ENCODE measurements at places on chromosomes 4 and X.
A peak's percentile ranks its signal among the peaks of the same experiment; 100 is the strongest.

- DNase-seq = no peak
These were observed 100.1 kb upstream of the VCX3B start for GRCh38 chrX:8364369-8365141.

DNA sequence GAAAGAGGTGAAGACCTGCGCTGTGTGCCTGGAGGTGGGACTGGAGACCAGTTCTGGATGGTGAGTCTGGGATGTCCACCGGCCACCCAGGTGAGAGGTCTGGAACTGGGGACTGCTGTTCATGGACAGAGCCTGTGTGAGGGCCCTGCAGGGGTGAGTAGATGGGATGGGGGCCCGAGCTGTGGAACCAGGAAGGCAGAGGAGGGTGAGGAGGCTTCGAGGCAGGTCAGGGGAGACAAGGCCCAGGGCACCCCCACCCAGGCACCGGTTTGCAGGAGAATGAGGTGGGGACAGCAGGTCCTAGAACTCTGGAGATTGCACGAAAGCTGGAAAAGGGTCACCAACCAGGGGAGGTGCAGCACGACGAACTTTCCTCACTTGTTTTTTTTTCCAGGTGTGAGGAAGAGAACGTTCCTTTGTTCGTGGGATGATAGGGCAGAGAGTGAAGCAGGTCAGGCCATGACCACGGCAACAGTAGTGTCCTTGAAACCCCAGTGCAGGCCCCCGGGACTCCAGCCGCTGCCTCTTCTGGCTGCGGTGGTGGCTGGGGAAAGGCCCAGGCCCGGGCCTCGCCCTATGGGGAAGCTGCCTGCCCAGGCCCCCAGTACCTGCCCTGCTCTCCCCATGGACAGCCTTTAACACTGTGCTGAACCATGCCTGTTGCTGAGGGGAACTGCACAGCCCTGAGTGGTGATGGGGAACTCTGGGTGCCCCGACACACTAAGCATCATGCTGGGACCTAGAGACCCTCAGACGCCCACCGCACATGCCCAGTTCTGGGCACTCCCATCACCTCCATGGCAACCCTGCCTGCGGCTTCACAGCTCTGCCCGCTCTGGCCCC lies 22.9 kb downstream of the TNIP2 start:
- DNase-seq = no peak

- no peak for DNase-seq
These were observed 6.9 kb downstream of the PSAPL1 start for GRCh38 chr4:7427831-7428260.

- DNase-seq = no peak
These were observed 203.8 kb downstream of the AASDH start for GRCh38 chr4:56183344-56183959.

DNA sequence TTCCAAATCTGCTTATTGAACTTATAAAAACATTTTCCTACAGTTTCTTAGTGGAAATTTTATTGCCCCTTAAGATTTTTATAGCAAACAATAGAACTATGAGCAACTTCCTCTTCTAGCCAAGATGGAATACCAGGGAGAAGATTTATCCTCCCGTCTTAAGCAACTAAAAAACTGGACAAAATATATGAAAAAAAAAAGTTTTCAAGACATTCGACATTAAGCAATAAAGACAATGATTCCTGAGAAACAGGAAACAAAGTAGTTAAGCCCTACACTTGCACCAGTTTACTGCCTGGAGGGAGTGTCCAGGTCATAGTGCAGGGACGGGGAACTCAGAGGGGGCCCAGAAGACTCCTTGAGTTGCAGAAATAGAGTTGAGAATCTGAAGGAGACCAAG lies 516.1 kb upstream of the DIPK2B start:
- no peak for DNase-seq

GRCh38 chrX:109373468-109373867 lies 108.4 kb downstream of the GUCY2F start:
- no peak for DNase-seq

- DNase-seq = no peak
These were observed 45.7 kb upstream of the INTU start for GRCh38 chr4:127586922-127587571.

DNA sequence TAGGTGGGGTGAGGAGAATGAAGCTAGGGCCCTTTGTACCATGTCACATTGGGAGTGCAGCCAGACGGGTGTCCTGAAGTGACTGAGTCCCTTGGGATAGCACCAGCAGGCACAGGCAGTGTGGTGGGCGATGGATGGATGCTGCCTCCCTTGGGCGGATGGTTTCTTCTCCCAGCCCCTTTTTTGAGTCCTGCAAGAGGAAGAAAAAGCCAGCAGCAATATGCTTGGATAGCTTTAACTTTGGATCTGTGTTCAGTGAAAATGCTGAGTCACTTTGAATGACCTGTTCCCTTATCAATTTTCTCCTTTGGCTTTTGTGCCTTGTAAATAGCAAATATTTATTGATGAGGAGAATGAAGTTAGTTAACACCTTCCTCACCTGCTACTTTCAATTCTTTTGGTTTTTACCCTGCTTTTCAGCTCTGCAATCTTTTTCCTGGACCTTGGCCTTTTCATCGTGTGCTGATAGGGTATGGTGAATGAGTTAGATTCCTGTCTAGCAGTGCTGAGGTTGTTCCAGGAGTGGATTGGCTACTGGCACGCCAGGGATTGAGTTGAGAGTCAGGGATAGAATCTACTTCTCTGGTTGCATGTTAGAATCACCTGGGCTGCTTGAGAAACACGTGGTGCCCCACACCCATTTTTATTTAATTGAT lies 10.2 kb downstream of the DCUN1D4 start:
- no peak for DNase-seq

DNA sequence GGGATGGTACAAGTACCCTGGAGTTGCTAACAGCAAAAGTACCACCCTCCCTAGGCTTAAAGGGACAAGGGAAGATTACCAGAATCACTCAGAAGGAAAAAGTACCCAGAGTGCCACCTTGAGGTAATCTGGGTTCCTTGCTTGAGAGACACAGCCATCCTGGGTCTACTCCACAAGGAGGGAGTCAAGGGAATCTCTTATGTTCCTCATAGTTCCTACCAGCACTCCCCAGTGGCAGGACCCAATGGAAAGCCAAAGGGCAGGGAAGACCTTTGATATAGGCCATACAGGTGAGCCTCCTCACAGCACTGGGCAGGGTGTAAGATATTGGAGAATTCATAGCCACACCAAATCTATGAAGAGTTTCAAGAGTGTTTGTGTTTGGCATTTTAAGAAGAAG lies 5.7 kb downstream of the IL2 start:
- DNase-seq = no peak

DNA sequence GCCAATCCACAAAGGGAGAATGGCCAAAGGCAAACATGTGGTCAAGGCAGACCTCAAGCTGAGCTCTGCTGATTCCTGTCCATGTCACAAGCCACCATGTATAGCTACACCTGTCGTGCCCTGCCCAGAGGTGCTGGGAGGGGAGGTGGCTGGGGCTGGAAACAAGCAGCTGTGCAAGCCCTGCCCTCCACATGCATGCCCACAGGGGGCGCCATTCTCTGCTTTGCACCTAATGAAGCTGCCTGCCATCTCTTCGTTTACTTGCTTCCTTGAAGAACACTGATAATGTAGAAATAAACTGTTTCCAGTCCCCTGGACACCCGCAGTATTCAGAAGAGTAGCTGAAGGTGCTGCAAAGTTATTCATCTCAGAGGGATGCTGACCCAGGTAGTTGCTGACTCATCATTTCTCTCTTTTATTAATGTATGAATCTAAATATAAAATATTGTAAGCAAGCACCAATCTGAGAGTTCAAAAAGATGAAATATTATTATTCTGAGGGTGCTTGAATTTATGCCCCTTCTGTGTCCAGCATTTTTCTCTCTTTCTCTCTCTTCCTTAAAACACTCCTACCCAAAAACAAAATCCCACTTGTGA lies 278.6 kb downstream of the ADGRA3 start:
- DNase-seq = no peak

DNA sequence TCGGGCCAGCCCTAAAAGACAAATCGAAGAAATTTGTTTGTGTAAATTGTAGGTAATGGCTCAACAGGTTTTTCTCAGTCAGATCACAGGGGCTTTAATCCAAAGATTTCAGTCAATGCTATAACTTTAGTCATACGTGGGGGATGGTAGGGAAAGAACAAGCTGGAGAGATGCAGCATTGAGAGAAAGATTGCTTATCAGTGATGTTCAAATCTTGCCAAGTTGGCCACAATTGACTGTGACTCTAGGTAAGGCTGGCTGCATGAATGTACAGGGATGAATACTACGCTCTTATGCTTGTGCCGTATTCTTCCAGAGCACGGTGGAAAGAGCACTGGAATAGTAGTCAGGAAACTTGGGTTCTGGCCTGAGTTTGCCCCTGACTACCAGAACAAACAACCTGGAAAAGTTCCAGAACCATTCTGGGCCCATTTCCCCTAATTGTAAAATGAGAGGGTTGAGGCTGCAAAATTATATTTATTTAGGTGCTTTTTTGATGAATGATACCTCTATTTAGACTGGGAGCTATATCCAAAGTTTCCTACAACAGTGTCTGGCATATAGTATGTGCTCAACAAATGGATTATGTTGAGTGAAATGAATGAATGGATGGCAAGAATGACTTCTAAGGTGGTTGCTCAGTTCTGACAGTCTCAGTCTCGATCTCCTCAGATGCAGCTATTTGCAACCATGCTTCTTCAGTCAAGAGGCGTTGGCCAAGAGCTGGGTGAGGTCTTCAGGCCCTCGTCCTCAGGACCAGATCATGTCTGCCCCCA lies 44.4 kb downstream of the TSC22D3 start:
- no peak for DNase-seq

DNA sequence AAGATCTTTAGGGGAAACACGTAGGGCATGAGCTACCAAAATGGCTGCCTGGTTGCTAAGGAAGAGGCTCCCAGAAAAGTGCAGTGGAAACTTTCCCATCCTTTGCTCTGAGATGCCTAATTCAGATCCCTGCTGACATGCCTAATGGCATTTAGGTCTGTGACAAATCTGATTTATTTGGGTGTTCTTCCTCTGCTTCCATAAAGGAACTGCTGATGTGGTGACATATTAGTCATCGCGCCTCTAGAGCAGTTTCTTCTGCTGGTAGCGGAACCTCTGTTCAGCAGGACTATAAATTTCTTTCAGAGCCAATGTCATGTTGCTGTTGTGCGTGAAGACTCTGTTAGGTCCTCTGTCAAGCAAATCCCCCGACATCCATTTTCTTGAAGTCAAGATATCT lies 310.0 kb downstream of the PDHA2 start:
- no peak for DNase-seq

GRCh38 chr4:24434241-24434640 lies 150.1 kb downstream of the DHX15 start:
- no peak for DNase-seq

DNA sequence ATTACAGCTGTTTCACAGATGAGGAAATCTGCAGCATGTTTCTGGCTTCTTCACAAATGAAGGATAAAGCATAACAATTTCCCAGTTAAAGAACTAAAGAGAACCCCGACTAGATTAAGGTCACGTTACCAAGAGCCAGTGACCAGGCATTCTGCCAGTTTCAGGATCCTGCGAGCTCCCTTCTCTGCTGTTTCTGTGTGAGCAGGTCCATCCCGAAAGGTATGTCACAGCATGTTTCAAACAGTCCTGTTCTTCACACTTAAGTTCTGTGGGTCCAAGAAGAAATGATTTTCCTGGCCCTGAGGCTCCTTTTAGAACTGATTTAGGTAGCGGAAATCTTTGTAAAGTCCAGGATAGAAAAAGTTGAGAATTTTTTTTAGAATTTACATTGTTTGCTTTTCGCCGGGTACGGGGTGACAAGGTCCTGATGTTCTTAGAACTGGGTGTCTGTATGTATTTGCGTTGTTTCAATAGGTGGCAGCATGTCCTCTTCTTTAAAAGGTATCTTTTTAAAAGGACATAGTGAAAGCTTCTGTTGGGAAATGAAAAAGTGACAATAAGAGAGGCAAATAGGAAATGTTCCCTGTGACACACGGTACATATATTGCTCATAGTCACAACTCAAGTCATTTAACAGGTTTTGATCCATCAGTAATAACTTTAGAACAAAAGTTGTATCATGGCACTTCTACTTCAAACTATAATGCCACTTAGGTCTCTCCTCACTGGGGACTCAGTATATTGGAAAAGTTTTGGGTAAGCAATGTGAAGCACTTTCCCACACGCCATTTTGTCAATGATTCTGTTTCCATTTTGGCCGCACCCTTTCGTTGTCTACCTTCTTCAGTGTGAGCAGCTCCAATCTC lies 18.4 kb downstream of the IL21 start:
- DNase-seq = no peak

GRCh38 chrX:3257471-3257870 lies 89.0 kb downstream of the MXRA5 start:
- no peak for DNase-seq

GRCh38 chr4:914531-914930 lies 17.6 kb downstream of the GAK start:
- no peak for DNase-seq

GRCh38 chr4:25454476-25454875 lies 77.4 kb downstream of the ANAPC4 start:
- DNase-seq = no peak

GRCh38 chr4:86640469-86640868 lies 46.4 kb downstream of the PTPN13 start:
- DNase-seq = no peak

DNA sequence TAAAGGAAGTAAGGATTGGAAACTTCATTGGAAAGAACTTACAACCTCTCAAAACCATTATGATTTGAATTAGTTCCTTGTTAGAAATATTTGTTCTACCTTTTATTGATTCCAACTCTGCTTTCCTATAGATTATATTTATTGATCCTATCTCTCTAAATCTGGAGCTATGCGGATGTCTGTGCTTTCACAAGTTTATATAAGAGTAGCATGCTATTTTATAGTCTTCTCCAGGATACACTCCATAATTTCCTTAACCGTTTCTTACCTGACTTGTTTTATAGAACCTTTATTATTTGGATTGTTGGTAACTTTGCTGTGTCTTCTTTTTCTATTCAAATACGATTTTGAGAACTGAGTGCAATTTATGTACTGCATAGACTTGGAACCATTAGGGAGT lies 668.1 kb downstream of the RAPGEF2 start:
- DNase-seq = no peak

- DNase-seq = no peak
These were observed 13.7 kb downstream of the IRF2 start for GRCh38 chr4:184460499-184461285.

DNA sequence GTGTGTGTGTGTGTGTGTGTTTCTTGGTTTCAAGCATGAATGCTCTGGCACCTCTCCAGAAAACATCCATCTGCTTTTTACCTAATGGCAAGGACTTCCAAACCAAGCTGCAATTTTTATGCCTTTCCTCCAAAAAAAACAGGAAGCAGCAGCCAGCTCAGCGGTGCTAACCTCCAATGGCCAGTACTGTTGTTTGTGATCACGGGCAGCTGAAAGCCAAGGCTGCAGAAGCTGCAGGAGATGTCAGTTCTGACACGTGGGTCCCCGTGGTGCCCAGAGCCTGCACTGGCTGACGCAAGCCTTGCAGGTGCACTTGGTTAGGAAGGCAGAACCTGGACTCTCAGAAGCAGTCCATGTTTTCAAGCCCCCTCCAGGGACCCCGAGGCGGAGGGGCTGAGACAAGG lies 313.6 kb upstream of the DDX53 start:
- DNase-seq = peak; percentile 1

- DNase-seq = no peak
These were observed 53.9 kb downstream of the FGFBP1 start for GRCh38 chr4:15884666-15885065.

Data from substantia nigra (tissue), 51 donors.